Activated CD4-positive, alpha-beta memory T cell treated with anti-CD3 and anti-CD28 coated beads, Interleukin-2, amount 10 ng/mL, durations not matched to agents 7 days and 5 days (primary cell): ENCODE measurements at places on chromosomes 1 and 21. TPM values are rescaled to one million over a fixed set of nuclear protein-coding genes. Genes with fewer than 3 reads are reported as not detected.

The TP73 gene
- total RNA-seq: 2.6 TPM

The PGBD5 gene
- total RNA-seq: not detected

The PTGFR gene
- total RNA-seq: not detected

The KCNC4 gene
- total RNA-seq: 8.1 TPM

DNA sequence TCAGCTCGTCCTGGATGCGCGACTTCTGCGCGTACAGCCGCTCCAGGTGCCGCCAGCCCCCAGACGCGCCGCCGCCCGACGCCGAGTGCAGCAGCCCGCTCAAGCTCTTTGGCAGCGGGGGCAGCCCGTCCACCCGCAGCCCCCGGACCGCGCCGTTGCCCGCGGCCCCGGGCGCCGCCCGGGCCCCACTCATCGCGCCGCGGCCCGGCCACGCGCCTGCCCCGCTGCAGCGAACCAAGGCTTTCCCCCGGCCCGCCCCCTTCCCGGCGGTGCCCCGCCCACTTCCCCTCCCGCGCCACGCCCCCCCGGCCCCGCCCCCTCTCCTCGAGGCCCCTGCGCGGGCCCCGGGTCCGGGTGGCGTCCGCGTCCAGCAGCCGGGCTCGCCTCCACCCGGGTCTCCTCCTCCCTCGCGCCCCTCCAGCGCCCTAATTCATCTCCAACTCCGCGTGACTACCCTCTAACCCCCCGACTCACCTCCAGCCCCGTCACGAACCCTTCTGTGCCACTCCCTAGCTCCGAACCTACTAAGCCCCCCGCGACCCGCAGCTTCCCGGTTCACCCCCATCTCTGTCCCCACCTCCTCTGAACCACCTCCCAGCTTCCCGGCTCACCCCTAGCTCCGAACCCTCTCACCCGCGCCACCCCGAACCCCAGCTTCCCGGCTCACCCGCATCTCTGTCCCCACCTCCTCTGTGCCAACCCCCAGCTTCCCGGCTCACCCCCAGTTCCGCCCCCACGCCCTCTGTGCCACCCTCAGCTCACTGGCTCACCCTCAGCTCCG is at the start of gene FAM89A:
FAM89A (minus strand) TSS at position 236 of the 781 bp plus-strand sequence; CDS start at position 193, 43 bp downstream.
- DNase-seq: peak; percentile 75
- peak within 1 kb of the TSS; percentile 73 for H3K4me3 ChIP-seq
- peaks cover 30% of the 10 kb centered on the region for H3K4me1 ChIP-seq
- no peaks in the 10 kb centered on the region for H3K36me3 ChIP-seq
- H3K27ac ChIP-seq: no peak within 1 kb of the TSS

GRCh38 chr21:33019885-33020557 is 5.7 kb upstream of the OLIG2 start:
- peaks cover 7% of the 10 kb centered on the region for H3K36me3 ChIP-seq
- no peak for DNase-seq
- H3K27me3 ChIP-seq: peaks cover 87% of the 10 kb centered on the region
- no peak overlapping the region for H3K4me3 ChIP-seq
- peaks cover 20% of the 10 kb centered on the region for H3K4me1 ChIP-seq
